ENCODE measurements at places on chromosomes 3 and 15. TPM values are rescaled to one million over a fixed set of nuclear protein-coding genes. Genes with fewer than 3 reads are reported as not detected.

DNA sequence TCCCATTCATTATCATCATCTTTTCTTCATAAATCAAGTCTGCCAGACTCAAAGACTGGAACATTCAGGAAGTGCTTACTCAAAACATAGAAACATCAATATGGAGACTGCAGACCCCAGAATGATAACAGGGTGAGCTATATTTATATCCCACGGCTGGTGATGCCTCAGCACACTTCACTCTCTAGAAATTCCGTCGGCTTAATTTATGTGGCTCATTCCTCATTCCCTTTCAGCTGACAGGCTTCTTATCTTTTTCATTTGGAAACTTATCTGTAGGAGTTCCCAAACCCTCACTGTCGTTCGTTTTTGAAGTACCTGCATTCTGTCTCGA is 45.5 kb downstream of the RFTN1 start:
- H3K27me3 ChIP-seq, result no peaks in the 10 kb centered on the region
- H3K27ac ChIP-seq, result peak overlapping the region; percentile 26
- no peaks in the 10 kb centered on the region for H3K36me3 ChIP-seq
- DNase-seq, result no peak

DNA sequence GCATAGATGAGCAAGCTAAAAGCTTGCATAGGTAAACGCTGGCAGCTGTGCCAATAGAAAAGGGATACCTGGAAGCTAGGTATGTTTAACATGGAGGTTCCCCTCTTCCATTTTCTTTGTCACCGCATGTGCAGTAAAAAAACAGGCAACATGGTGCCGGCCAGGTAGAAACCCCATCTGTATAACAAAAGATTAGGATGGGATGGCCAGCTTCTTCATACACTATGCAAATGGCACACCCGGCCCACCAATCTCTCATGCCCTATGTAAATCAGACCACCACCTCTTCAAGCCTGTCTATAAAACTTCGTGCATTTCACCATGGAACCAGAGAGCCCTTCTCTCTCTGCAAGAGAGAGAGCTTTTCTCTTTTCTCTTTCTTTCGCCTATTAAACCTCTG is 224.3 kb upstream of the P2RY1 start:
- no peak overlapping the region for H3K4me3 ChIP-seq
- no peak for DNase-seq
- H3K27me3 ChIP-seq, result no peaks in the 10 kb centered on the region
- H3K4me1 ChIP-seq, result peaks cover 5% of the 10 kb centered on the region
- H3K36me3 ChIP-seq, result no peaks in the 10 kb centered on the region

DNA sequence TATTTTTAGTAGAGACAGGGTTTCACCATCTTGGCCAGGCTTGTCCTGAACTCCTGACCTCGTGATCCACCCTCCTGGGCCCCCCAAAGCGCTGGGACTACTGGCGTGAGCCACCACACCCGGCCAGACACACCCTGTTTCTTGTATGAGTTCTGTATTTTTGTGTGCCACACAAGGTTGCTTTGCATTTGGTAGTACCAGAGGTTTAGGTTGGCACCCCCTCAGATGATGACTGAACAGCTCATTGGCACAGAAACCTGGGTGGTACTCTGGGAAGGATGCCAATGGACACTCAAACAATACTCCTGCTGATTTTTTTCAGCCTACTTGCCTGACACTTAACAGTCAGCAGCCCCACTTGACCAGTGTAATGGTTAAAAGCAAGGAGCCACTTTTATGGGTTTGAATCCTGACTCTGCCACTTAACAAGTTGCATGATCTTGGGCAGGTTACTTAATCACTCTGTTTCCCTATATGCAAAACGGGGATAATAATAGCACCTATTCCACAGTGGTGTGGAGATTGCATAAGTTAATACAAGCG is 39.2 kb upstream of the BCL2A1 start:
- no peaks in the 10 kb centered on the region for H3K4me1 ChIP-seq
- no peak overlapping the region for H3K27ac ChIP-seq
- no peak for DNase-seq
- H3K27me3 ChIP-seq, result no peaks in the 10 kb centered on the region

DNA sequence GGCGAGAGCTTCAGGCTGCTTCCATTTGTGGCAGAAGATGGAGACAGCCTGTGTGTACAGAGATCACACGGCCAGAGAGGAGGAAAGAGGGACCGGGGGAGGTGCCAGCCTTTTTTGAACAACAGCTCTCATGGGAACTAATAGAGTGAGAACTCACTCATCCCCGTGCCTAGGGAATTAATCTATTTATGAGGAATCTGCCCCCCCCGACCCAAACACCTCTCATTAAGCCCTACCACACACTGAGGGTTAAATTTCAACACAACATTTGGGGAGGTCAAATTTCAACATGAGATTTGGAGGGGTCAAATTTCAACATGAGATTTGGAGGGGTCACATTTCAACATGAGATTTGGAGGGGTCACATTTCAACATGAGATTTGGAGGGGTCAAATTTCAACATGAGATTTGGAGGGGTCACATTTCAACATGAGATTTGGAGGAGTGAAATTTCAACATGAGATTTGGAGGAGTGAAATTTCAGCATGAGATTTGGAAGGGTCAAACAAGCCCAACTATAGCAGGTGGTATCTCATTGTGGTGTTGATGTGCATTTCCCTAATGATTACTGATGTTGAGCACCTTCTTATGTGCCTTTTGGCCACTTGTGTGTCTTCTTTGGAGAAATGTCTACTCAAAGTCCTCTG is 20.6 kb upstream of the RFTN1 start:
- DNase-seq, result no peak
- H3K27me3 ChIP-seq, result no peaks in the 10 kb centered on the region
- no peaks in the 10 kb centered on the region for H3K36me3 ChIP-seq
- no peak overlapping the region for H3K27ac ChIP-seq
- H3K4me3 ChIP-seq, result no peak overlapping the region
- H3K4me1 ChIP-seq, result no peaks in the 10 kb centered on the region

GRCh38 chr3:175732017-175732416 is 872.9 kb downstream of the NAALADL2 start:
- DNase-seq, result no peak
- H3K4me3 ChIP-seq, result no peak overlapping the region
- H3K27me3 ChIP-seq, result no peaks in the 10 kb centered on the region
- no peaks in the 10 kb centered on the region for H3K36me3 ChIP-seq
- no peaks in the 10 kb centered on the region for H3K4me1 ChIP-seq

- no peaks in the 10 kb centered on the region for H3K27me3 ChIP-seq
- H3K4me3 ChIP-seq, result no peak overlapping the region
- DNase-seq, result no peak
- no peaks in the 10 kb centered on the region for H3K4me1 ChIP-seq
- H3K36me3 ChIP-seq, result no peaks in the 10 kb centered on the region
These were observed 1076.1 kb downstream of the AGBL1 start for GRCh38 chr15:87155771-87156170.

- H3K4me3 ChIP-seq, result no peak overlapping the region
- no peaks in the 10 kb centered on the region for H3K27me3 ChIP-seq
These were observed 69.6 kb upstream of the STRIT1 start for GRCh38 chr3:155362808-155363689.

DNA sequence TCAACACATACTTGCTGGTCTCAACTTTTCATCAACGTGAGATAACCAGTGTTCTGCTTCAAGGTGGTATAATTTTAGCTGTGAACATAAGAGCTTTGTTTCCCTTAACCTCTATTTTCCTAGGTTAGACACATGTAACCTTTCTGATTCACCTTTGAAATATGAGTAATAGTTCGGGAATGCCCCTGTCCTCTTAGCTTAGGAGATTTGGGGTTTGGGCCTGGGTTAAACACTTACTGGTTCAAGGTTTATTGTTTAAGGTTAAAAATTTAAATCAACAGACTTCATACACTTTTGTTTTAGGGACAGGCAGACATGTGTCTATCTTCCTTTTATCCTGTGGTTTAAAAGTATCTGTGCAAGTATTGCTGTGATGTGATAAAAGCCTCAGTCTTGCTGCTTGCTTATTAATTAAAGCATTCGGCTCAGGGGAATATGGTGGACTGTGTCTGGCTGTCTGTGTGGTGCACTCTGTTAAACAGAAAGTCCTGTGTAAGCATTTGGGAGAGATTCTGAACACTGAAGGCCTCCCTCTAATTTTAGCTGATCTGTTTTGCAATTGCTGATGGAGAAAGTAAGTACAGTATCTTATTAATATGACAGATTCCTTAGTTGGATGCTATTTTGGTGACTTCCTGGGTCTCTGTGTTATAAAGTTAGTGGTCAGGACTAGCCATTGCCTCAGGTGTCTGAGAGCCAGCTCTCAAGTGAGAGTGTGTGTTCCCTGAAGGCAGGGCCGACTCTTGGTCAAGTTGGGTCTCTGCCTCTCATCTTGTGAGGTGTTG is 81.8 kb downstream of the USP13 start:
- no peak overlapping the region for H3K4me3 ChIP-seq
- H3K27me3 ChIP-seq, result no peaks in the 10 kb centered on the region
- peaks cover 33% of the 10 kb centered on the region for H3K4me1 ChIP-seq
- no peak for DNase-seq

- H3K4me3 ChIP-seq, result no peak overlapping the region
- H3K36me3 ChIP-seq, result no peaks in the 10 kb centered on the region
- no peaks in the 10 kb centered on the region for H3K27me3 ChIP-seq
- H3K27ac ChIP-seq, result no peak overlapping the region
- peaks cover 19% of the 10 kb centered on the region for H3K4me1 ChIP-seq
- no peak for DNase-seq
These were observed 167.4 kb upstream of the SMAD3 start for GRCh38 chr15:66897971-66898370.

- H3K4me1 ChIP-seq, result no peaks in the 10 kb centered on the region
- no peak for DNase-seq
- H3K36me3 ChIP-seq, result no peaks in the 10 kb centered on the region
- H3K27me3 ChIP-seq, result no peaks in the 10 kb centered on the region
These were observed 273.4 kb upstream of the NSMCE3 start for GRCh38 chr15:29542994-29543393.

DNA sequence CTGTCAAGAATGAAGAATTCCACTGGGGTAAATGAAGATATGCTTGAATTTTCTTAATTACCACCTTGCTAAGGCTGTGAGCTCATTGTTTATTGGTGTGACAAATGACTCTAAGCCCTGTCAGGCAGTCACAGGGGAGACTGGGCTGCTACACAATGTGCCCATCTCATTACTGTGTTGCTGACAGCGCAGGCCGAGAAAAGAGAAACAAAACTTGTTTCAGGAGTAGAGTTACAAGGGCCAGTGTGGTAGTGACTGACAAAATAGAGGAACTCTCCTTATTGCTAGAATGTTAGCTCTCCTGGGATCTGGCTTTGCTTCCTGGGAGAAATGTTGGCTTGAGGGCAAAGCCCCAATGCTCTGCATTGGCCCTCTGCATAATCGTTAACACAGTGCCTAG is 130.4 kb upstream of the CRBN start:
- H3K4me1 ChIP-seq, result no peaks in the 10 kb centered on the region
- no peak for DNase-seq
- H3K27ac ChIP-seq, result no peak overlapping the region
- H3K27me3 ChIP-seq, result no peaks in the 10 kb centered on the region

DNA sequence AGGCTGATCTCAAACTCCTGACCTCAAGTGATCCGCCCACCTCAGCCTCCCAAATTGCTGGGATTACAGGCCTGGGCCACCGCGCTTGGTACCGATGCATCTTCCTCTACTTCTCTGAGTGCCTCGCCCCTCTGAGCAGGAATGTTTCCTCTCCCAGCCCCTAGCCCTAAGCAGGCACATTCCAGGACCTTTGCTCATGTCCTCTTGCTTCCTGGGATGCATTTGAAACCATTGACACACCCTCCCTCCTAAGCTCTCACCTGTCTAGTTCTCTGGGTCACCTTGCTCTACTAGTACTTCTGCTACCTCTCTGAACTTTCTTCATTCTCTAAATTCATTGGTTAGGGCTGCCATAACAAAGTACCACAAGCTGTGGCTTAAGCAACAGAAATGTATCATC is 17.9 kb upstream of the UACA start:
- no peaks in the 10 kb centered on the region for H3K36me3 ChIP-seq
- no peaks in the 10 kb centered on the region for H3K27me3 ChIP-seq
- H3K27ac ChIP-seq, result peak overlapping the region; percentile 88
- H3K4me1 ChIP-seq, result peaks cover 73% of the 10 kb centered on the region

GRCh38 chr3:56775445-56775837 is 26.3 kb downstream of the ARHGEF3 start:
- H3K4me1 ChIP-seq, result no peaks in the 10 kb centered on the region
- H3K4me3 ChIP-seq, result no peak overlapping the region
- H3K27ac ChIP-seq, result no peak overlapping the region
- no peak for DNase-seq
- H3K36me3 ChIP-seq, result no peaks in the 10 kb centered on the region

DNA sequence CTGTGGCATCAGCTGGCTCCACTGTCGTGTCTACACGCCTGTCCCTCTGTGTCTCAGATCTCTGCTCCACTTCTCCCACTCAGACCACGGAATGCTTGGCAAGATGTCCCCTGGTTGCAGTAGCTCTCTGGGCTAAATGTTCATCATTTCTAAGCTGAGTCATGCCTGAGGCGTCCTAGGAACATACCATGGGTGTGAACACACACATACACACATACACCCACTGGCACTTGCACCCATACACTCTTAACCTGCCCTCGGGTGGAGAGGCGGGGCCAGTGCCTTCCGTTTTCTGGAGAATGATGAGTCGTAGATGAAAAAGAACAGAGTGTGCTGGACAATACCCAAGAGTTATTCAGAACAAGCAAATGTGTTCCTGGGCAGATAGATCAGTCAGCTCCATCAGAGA is 72.4 kb downstream of the SENP2 start:
- H3K27ac ChIP-seq, result peak overlapping the region; percentile 53
- H3K4me3 ChIP-seq, result no peak overlapping the region
- DNase-seq, result no peak

GRCh38 chr15:81752546-81752942 is 293.3 kb downstream of the MEX3B start:
- no peaks in the 10 kb centered on the region for H3K4me1 ChIP-seq
- no peak overlapping the region for H3K27ac ChIP-seq
- no peaks in the 10 kb centered on the region for H3K27me3 ChIP-seq
- no peaks in the 10 kb centered on the region for H3K36me3 ChIP-seq

DNA sequence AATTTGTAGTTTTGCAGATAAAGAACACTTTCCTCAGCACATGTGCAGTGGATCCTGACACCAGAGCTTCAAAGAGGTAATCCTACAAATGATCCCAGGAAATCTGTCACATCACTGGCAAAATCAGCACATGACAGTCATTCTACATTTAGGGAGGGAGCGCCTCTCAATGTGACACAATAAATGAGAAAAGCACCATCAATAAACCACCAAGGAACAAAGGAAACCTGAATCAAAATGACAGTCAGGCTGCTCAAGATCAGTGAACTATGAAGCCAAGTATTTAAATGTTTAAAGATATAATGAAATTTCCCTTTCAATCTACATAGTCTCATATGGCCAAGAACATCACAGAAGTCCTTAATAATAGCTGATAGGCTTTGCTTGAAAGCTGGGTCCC is 119.5 kb downstream of the LRRN1 start:
- no peak for DNase-seq
- H3K27me3 ChIP-seq, result no peaks in the 10 kb centered on the region
- H3K4me3 ChIP-seq, result no peak overlapping the region
- H3K4me1 ChIP-seq, result 0 out of 2 replicates have a peak, but pooled peaks cover 3% of the 10 kb centered on the region
- no peaks in the 10 kb centered on the region for H3K36me3 ChIP-seq
- H3K27ac ChIP-seq, result no peak overlapping the region

STARD5 gene
- 1.0 TPM for total RNA-seq

FRMD4B gene
- 43.2 TPM for total RNA-seq

All from Caco-2 (cell line).